Breast epithelium (tissue), 4 donors: ENCODE measurements at places on chromosomes 13 and 19.
A peak's percentile ranks its signal among the peaks of the same experiment; 100 is the strongest.

GRCh38 chr13:34256236-34256635 lies 438.3 kb downstream of the RFC3 start:
- DNase-seq: no peak

GRCh38 chr19:48900477-48901406 lies 630 bp downstream of the NUCB1 start:
- peak; percentile 32 for DNase-seq

DNA sequence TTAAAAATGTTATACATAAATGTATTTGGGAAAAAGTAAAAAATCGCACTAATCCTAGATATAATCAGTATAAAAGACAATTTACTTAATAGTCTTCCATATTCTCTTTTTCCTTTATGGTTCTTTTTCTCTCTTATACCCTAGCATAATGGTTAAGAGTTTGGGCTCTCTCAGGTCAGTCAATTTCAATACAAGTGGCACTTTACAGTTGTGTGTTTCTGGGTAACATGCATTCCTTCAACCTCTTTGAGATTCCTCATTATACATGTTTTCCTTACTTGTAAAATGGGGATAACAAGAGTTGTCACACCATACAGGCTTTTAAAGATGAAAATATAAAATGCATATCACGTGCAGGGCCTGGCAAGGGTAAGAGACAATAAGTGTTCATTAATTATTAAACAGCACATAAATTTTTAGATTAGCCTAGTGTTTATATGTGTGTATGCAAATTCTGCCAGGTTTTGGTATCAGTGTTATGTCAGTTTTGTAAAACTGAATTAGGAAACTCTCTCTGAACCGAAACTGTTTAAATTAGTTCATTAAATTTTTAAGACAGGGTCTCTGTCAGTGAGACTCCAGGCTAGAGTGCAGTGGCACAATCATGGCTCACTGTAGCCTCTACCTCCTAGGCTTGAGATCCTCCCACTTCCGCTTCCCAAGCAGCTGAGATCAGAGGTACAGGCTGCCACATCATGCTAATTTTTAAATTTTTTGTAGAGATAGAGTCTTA lies 49.8 kb downstream of the ELF1 start:
- no peak for DNase-seq

DNA sequence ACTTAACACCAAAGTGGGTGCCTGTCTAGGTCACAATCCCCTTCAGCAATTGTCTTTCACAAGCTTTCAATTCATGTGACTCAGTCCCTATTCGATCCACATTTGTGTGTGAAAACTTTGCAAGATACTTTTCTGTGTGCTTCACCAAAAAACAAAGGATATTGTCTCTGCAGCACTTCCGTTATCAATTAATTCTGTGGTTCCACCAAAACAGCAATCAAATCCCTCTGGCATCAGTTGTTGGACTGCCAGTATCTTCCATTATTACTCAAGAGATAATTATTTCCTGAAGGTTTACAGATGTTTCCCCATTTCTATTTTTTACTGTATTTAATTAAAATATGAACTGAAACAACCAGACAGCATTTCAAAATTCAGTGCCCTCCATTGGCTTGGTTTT lies 481.4 kb downstream of the SUCLA2 start:
- no peak for DNase-seq

DNA sequence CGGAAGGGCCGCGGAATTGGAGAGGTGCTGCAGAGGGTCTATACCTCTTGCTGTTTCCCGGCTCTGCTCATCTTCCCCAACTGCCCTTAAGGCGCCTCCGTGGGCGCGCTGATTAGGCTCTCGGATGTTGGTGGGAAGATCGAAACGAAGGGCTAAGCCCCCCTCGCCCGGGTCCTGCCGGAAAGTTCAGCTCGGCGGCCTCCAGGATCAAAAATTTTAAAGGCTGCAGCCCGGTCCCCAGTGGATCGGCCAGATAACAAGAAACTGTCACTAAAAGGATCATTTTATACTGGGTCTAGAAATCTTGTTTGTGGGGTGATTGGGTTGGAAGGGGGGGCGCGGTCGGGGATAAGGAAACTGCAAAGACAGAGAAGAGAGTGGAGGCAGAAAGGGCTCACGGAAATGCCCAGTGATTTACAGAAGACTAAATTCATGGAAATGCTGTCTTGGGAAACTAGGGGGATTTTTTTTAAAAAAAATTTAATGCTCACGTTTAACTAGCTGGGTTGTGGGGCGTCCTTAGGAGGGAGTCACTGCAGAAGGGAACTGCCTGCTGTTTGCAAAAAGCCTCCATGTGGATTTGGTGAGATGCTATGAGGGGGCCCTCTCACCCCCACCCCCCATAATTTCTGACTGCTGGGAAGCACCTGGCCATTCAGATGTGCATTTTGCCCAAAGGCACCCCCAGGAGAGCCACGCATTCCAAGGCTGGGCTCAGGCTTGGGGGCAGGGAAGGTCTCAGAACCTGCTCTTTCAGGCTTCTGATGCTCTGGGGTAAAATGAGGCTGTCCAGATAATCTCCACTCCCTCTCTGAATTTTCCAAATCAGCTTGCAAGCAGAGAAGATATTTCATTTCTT lies 7.7 kb downstream of the CDX2 start:
- no peak for DNase-seq

GRCh38 chr19:34263745-34264237 lies 9.4 kb downstream of the GARRE1 start:
- no peak for DNase-seq

GRCh38 chr19:5285311-5285710 lies 55.3 kb downstream of the PTPRS start:
- no peak for DNase-seq

GRCh38 chr19:2727640-2727944 lies 6.4 kb upstream of the DIRAS1 start:
- no peak for DNase-seq

GRCh38 chr13:79287939-79288795 lies 117.9 kb downstream of the RBM26 start:
- DNase-seq: no peak

- DNase-seq: no peak
These were observed 167.5 kb upstream of the TSHZ3 start for GRCh38 chr19:31516756-31517155.

DNA sequence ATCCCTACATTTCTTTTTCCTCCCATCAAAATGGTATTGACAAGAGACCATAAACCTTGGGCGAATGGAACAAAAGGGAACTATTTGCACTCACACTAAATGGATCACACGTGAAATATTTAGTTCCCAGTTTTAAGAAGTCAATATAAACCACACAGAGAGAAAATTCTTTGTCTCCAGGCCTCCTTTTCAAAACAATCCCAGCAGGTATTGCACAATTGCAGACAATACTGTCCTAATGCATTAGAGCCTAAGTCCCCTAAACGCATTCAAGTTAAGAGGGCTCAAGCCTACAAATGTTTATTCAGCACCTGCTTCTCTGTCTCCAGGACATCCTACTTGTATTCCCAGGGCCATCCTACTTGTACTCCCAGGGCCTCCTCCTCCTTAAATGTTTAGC lies 1.3 kb upstream of the B3GLCT start:
- DNase-seq: no peak

DNA sequence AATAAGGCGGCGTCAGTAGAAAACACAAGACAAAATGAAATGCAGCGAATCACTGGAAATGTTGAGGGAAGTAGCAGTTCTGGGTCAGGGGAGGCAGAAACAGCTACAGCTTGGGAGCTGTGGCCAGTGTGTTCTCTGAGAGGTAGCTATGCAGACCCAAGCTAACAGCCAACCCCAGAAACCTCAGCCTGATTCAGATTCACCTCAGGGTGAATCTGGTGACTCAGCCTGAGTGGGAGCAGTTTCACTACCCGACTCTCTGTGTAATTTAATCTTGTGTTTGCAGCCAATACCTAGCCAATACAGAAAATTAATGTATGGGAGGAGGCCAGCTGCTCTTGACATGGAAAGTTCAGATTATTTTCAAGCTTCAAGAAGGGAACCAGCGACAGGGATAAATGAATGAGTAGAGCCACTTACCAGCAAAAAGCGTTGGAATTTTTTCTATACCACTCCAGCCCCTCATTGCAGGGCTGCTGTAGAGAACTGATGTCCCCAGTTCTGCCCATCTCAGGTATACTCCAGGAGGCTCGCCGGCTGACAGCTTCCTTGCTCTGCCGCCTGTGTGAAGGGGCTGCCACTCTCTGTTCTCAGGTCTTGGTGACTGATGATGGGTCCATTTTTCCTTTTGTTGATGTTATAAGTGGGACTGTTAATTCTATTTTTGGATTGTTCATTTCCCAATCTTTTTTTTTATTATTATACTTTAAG lies 8.9 kb downstream of the IGFL3 start:
- peak; percentile 70 for DNase-seq

DNA sequence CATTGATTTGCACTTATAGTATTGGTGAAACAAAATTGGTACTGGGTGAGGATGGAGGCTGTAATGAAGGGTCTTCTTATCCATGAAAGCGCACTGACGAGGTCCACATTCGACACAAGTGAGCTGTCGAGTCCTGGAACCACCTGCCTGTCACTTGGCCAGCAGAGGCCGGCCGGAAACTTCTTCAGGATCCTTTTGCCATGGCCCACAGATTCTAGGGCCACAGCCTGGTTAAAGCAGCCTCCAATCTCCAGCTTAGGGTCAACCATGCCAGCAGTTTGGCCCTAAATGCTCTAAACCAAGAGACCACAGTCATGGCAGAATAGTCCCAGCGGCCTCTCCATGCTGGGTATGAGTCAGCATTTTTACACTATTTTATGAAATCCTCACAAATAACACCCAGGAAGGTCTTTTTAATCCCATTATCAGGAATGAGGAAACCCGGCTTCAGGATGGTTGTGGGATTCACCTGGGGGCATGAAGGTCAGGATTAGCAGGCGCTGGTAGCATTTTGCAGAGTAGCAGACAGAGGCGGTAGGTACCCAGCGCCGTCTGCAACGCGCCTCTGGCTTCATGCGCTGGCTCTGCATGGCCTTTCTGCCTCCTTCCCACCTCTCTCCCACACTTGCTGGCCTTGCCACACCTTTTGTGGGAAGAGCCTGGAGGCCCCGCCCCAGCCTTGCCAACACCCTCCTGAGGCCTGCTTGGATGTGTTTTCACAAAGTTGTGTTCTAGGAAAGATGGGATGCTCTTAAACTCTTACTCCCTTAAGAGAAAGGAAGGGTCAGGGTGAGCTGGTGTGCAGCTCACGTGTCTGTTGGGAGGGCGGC lies 15.2 kb downstream of the GAS6 start:
- no peak for DNase-seq

DNA sequence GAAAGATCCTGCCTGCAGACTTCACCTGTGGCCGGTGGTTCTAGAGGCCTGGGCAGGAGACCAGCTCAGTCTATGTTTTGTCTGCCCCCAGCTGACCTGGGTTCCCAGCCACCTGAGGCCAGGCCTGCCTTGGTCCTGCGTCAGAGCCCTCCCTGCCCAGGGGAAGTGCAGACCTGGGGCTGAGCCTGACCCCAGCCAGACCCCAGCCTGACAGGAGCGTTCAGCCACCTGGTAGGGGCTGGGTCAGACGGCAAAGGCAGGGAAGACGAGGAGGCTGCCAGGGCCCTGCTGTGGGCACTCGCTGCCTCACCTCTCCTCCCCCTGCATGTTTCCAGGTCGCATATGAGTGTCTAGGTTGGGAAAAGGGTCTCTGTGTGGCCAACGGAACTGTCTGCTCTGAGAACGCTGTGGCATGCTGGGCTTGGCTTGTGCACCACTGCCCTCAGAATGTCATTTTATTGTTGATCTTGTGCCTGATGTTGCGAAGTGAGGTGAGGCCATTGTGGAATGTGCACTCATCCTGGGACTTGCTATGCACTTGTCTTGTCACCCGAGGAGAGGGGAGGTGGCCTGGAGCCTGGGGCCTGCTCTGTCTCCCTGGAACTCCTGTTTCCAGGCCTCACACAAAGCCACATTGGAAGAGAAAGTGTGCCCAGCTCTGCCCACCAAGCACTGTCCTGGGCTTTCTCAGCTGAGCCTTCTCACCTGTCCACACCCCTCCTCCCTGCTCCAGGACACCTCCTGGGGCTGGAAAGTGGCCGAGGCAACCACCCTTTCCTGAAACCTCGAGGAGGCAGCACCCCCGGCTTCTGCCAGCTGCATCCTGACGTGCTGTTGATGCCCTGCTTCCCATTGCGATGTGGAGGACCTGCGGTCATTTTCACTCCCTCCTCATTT lies 15.2 kb upstream of the MCF2L start:
- DNase-seq: no peak

- DNase-seq: no peak
These were observed 4.7 kb downstream of the SPPL2B start for GRCh38 chr19:2333027-2333806.

DNA sequence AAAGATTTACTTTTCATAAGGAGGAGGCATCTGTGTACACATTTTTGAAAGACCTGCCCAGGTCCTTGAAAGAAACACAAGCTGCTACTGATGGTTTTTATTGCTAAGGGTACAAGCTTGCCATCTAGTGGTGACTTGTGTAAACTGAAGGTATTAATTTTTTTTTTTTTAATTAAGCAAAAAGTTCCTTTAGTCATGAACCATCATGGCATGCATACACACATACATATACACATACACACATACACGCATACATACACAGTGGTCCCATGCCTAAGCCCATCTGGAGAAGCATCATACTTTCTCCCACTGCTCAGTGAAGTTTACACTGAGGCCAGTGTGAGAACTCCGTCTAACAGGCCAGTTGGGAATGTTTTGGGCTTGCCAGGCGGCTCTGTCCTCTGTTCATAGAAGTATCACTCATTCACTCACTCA lies 312.5 kb downstream of the DCLK1 start:
- no peak for DNase-seq

- DNase-seq: no peak
These were observed 96.4 kb downstream of the ZDHHC20 start for GRCh38 chr13:21362741-21363140.

DNA sequence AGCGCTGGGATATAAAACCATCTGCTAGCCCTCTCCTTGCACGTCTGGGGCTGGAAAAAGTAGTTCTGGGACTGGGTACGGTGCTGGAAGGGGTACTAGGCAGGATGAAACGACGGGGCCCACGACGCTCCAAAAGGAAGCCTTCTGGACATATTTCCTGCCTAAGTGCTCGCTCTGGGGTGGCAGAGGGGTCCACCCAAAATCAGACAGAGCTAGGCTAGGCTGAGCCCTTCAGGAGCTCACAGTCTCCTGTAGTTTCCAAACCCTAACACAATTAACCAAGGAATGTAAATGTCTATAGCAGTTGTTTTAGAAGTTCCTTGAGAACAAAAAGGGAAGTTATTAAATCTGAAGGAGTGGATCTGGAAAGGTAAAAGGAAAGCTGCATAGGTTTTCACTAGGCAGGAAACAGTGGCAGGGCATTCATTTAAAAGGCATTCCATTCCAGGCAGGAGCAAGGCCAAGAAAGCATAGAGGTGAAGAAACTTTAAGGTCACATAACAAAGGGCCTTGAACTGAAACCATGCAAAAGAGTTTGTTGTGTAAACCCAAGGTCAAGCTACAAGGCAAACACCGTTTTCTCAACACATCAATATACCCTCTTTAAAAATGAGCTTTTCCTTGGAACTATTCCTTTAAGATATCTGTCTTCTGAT lies 634 bp upstream of the DIAPH3 start:
- DNase-seq: no peak
